NCI-H1105 (cell line): ENCODE measurements at places on chromosomes 5 and 9.

DNA sequence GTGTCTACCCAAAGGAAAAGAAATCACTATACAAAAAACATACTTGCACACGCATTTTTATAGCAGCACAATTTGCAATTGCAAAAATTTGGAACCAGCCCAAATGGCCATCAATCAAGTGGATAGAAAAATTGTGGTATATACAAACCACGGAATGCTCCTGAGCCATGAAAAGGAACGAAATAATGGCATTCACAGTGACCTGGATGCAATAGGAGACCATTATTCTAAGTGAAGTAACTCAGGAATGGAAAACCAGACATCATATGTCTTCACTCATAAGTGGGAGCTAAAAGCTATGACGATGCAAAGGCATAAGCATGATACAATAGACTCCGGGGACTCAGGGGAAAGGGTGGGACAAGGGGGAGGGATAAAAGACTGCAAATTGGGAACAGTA, 78.4 kb downstream of the ENC1 start:
- no peak for DNase-seq

DNA sequence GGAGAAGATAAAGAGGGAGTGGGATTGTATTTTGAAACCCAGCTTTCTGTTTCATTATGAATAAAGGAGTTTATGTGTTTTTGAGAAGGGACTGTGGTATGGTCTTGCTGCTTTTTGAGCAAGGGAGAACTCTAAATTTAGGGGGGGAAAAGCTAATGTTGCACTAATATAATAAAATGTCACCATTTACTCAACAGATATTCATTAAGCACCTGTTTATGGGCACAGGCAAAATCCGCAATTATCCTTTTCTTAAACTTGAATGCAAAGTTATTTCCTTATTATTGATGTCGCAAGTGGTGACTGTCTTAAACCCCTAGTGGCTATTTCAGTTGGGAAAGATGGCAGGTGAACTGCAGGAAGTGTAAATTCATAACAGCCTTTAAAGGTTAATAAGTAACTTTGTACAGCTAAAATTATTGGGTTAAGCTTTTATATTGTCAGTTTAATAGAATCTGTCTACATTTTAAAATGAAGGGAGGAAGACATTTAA, 1.5 kb downstream of the CDC42SE2 start:
- DNase-seq, result no peak

DNA sequence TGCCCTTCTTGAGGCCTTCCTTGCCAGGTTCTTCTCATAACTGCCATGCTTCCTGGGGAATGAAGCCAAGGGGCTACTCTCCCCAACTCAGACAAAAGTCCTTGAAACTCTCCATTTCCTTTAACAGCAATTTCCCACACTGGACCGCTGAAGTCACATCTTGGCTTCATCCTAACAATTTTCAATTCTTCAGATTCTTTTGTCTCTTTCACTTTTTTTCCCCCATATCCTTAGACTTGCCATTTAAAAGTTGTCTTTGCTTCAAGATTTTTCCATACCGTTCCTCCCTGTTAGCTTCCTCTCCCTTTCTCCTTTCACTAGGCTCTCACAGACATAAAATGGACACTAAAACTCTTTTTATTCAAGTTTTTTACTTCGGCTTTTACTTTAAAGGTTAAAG, 93.1 kb upstream of the ITGA1 start:
- DNase-seq, result no peak

DNA sequence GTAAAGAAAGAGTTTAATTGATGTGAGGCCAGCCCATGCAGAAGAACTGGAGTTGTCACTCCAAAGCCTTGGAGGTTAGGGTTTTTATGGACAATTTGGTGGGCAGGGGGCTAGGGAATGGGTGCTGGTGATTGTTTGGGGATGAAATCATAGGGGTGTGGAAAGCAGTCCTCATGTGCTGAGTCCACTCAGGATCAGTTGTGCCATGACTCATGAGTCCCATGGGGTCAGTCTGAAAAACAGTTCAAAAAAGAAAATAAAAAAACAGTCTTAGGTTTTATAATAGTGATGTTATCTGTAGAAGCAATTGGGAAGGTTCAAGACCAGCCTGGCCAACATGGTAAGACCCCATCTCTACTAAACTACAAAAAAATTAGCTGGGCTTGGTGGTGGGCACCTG, 162.3 kb downstream of the KDM4C start:
- DNase-seq, result no peak

DNA sequence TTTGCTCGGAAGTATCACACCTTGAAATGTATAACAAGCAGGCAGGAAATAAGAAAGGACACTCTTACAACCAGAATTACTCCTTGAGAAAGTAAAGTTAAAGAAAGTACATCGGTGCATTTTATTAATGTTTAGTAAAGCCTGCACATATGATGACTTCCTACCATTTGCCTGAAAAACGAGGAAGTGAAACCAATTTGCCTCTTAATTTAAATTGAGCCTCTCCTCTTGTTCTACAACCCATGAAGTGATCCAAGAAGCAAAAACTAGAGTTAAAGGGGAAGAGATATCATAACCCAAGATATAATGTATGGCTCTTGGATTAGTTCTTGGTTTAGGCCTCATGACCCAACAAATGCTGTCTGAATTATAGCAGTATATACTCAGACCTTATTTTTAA, 95.6 kb downstream of the GNAQ start:
- no peak for DNase-seq
